ENCODE measurements at places on chromosomes 3 and 15. TPM values are rescaled to one million over a fixed set of nuclear protein-coding genes. Genes with fewer than 3 reads are reported as not detected.

- DNase-seq, result no peak
These were observed 1.4 kb downstream of the SLC41A3 start for GRCh38 chr3:126082362-126083137.

Gene KLF15
- total RNA-seq, result 0.67 TPM

Gene HRG
- total RNA-seq, result not detected

Gene SPINT1
- total RNA-seq, result 3.8 TPM

DNA sequence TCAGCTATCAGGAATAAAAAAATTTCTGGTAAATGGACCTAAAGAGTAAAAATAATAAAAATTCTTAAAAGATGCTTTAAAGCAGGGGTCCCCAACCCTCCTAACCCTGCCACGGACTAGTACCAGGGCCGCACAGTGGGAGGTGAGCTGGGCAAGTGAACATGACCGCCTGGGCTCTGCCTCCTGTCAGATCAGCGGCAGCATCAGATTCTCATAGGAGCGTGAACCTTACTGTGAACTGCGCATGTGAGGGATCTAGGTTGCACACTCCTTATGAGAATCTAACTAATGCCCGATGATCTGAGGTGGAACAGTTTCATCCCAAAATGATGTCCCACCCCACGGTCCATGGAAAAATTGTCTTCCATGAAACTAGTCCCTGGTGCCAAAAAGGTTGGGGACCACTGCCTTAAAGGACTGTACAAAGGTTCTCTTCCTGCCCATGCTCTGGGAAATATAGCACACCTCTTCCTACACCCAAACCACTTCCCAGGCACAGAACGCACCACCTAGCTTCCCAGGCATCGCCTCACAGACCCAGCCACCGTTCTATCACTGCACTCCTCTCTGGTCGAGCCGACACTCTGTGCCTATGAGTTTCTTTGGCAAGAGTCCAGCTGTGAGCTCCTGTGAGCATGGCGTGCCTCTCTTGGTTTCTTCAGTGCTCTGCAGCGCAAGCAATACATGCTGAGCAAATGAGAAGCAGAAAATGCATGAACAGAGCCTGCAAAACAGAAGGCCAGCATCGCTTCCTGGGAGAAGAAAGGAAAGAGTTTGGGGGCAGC is 104.9 kb downstream of the OCA2 start:
- DNase-seq, result no peak

- no peak for DNase-seq
These were observed 121.4 kb downstream of the RFTN1 start for GRCh38 chr3:16392065-16392464.

- no peak for DNase-seq
These were observed 111.7 kb upstream of the LINGO1 start for GRCh38 chr15:77744398-77744797.

DNA sequence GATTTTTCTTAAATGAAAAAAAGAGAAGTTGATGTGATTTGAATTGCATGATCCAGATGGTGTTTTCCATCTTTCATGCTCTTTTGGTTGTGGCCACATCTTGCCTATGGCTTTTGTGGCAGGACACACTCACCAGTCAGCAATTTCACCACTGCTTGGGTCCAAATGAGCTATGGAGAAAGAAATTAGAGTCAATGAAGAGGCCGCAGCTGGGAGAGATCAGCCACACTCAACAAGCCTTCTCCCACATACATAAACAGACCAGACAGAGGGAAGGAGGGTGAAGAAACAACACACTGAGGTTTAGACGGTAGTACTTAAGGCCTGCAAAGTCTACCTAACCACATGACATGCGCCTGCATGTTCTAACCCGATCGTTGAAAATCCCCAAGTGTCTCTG is 110.7 kb upstream of the CDIN1 start:
- DNase-seq, result no peak

DNA sequence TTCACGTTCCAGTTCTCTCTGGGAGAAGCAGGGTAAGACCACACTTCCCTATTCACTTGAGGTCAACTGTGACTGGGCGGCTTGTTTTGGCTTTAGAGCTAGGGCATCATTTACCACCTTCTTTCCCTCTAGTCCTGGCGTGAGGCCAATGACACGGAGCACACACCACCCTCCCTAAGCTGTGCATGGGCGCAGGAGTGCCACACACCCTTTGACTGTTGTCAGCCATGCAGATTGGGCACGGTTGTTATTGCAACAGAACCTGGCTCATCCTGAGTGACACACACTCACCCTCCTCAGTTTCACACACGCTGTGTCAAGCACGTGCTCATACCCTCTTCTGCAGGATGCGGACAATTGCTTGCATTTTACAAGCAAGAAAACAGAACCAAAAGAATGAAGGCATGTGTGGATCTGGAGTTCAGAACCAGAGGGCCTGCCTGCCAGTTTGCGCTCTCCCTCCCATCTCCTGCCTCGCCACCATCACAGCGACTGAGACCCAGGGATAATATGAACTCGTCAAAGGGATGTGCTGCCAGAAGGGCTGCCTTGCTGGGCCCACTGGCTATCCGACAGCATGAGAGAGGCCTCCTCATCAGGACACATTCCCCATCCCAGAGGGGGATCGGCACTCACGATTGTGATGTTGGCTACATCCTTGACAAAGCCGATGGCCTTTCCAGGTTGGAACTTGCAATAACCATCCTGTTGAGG is 17.6 kb downstream of the CTSH start:
- no peak for DNase-seq

Gene NR2E3
- total RNA-seq, result not detected

GRCh38 chr15:66594344-66594743 is 28.5 kb upstream of the LCTL start:
- DNase-seq, result no peak

GRCh38 chr3:168325684-168326083 is 230.0 kb upstream of the GOLIM4 start:
- no peak for DNase-seq

GRCh38 chr3:46466273-46466672 is 1.6 kb upstream of the LTF start:
- DNase-seq, result no peak

DNA sequence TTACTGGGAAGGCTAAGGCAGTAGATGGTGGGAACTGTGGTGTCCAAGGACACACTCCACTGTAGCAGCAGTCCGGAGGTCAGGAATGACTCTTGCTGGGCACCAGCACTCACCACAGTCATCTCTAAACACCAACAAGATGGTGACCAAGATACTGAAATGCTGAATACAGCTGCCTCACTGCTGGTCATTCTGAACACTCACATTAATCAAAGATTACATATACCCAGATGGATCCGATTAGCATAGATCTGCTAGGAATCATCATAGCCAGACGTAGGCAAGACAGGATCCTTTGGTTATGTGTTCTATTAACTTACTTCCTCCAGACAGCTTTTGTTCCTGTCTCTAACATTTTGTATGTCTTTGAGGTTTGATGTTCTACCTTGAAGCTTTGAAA is 134.9 kb upstream of the BFSP2 start:
- DNase-seq, result no peak

Gene CTDSPL
- 0.61 TPM for total RNA-seq

Gene CHAC1
- 1.2 TPM for total RNA-seq

DNA sequence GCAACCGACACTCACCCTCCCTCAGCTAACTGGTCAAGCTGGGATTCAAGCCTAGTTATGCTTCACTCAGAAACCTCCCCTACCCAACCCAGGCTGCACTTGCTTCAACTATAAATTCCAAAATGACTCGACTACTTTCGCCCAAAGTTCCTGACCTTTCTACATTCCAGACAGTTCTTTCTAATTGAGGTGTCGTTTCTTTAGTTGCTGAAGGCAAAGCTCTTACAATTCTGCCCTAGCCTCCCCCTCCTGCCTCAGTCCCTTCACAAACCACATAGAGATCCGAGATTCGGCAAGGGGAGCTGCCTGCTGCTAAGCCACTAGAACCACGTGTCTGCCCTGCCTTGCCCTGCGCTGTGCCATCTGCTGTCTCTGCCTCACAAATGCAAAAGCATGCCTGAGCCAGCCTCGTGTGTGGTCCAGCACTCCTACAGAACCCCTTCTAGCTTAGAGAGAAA is 74.7 kb upstream of the SH3GL3 start:
- no peak for DNase-seq

- no peak for DNase-seq
These were observed 16.9 kb upstream of the KNG1 start for GRCh38 chr3:186700267-186700666.

- DNase-seq, result no peak
These were observed 19.8 kb upstream of the SOX2 start for GRCh38 chr3:181691901-181692300.

DNA sequence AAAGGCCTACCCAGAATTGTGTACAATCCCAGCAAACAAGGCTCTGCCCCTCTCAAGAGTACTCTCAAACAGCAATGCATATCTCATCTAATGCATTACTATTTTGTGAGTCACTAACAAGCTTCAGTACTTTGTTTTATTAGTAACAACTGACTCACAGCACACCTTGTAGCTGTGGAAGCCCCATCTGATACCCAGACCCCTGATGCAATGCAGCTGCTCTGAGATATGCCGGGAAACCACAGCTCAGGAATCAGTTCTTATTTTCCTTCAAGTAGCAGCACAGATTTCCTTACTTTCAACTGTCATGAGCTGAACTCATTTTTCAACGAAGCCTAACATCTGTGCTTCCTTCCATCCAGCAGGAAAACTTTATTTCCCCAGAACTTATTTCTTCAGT is 37.8 kb downstream of the CCNL1 start:
- DNase-seq, result no peak

Gene CLDN16
- not detected for total RNA-seq

DNA sequence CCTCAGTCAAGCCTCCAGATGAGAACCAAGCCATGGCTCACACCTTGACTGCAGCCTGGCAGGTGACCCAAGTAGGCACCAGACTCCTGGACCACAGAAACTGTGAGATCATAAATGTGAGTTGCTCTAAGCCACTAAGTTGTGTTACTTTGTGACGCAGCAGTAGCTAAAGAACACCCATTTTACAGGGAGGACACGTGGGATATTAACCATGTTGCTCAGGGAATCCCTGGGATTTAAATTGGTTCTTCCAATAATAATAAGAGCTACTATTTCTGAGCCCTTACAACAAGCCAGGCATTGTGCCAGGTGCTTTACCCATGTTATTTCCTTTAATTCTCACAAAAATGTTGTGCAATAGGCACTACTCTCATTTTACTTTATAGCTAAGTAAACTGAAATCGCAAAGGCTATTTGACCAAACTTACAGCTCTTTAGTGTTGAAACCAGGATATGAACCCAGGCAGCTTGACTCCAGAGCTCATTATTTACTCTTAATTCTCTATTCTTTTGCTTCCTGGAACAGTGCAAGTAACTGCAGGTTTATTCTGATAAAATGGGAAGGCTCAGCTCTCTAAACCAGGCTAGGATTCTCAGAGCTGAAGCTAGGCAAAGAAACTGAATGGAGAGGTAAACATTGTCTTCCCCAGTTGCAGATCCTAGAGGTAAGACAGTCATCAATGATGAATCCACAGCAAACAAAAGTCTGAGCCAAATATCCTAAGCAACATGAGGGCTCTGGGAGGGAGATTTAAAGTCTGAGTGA is 294.4 kb downstream of the KBTBD8 start:
- DNase-seq, result no peak

GRCh38 chr3:153442386-153442785 is 280.4 kb downstream of the RAP2B start:
- no peak for DNase-seq

DNA sequence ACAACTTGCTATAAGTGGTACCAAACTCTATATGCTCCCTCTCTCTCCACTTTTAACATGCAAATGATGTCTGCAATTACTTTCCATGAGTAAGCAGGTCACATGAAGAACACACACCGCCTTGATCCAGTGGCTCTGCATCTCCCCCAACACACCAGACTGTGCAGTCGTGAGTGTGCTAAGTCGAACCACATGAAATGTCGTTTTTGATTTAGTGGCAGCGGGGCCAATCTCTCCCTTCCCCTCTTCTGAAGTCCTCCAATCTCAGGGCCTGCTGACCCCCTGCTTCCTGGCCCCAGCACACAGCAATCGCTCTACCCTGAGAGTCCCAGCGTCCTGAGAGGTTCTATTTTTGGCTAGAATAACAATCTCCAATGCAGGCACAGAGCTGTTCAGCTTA is 312.5 kb downstream of the SHQ1 start:
- DNase-seq, result no peak

DNA sequence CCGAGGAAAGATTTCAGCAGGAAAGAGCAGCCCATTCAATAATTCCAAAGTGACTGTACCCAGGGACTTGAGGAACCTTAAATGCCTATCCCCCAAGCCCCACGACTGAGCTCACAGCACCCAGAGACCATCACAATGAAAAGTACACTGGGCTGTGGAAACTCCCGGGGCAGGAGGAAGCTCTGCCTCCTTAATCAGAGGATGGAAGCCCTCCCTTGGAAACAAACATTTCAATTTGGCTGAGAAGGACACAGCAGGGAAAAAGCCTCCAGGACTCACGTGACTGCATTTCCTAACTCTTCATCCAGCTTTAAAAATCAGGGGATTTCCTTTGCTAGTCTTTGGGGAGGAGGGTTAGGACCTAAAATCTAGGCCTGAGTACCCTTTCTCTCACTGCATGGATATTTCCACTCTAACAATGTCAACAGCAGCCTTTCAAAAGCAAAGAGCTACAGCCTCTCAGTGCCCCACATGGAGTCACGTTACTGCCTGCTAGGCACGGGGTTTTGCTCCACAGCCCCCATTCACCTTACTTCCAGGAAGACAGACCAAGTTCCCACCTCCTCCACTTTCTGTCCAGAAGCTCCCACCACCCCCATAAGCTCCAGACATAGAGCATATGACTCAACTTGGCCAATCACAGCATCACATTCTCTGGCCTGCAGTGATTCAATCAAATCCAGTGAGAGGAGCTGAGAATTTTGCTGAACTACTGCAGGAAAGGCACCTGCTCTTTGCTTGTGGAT is 68.9 kb upstream of the WNT5A start:
- DNase-seq, result no peak

DNA sequence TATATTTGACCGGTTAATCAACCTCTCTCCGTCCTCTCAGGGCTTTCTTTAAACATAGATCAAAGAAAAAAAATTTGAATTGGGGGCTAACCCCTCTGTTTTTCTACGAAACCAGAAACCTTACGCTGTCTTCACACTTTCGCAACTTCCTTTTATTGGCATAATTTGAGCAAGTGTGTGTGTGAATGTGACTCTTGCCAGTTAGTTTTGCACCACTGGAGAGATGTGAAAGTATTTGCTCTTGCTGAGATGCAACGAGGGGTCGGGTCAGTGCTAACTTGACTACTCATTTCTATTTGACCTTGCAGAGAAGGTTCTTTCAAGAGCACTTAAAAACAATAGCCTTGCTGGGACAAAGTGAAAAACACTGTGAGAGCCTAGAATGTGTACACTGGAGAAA is 81.2 kb downstream of the FAM43A start:
- no peak for DNase-seq

All from CD4-positive, alpha-beta memory T cell (primary cell).